ENCODE measurements at places on chromosomes 1 and 21.

DNA sequence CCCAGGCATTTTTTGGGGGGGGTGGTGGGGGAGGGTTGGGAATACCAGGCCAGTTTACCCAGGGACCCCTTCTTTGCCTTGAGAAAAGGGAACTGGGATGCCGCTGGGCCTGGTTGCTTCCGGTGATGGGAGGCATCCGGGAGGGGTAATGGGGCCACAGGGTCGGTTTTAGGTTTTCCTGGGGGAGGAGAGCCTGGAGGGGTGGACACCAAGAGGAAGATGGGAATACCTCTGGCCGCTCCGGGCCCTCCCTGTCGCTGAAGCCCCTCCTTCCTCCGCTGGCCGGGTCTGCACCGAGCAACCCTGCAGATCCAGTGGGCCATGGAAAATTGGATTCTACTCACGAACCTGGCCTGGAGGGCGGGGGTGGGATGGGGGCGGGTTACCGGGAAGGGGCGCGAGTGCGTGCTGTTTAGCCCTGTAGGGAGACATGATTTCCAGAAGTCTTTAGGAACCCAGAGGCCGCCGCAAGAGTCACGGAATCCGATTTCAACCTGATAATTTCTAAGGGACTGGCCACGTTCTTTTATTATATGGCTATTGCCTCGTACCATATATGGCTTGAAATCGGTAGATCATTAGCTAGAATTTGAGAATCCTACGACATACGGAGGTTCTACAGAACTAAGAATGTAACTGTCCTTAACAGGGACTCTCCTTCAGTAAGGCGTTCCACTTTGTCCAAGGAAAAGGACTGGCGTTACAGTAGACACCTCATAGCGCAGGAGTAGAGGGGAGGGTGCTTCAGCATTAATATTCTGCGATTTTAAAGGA, 749 bp downstream of the AKIRIN1 start:
- DNase-seq, result peak; percentile 28
- H3K4me1 ChIP-seq, result peaks cover 30% of the 10 kb centered on the region
- H3K36me3 ChIP-seq, result peaks cover 12% of the 10 kb centered on the region
- H3K4me3 ChIP-seq, result peak overlapping the region; percentile 74
- H3K27ac ChIP-seq, result peak overlapping the region; percentile 87

DNA sequence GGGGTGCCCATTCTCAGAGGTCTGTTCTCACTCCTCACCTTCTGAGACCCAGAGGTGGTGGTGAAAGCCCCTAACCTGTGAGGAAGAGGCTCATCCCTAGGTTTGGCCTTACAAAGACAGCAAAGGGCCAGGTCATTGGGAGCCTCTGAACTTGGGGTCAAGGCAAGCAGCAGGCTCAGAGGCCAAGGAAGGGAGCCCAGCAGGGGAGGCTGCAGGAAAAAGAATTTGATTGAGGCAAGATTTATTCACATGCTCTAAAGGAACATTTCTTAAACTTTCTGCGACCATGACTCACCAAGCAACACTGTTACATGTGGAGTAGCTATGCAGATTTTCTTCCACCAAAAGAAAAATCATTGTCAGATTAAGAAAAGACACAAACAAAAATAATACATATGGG, 132.5 kb upstream of the SYT6 start:
- no peaks in the 10 kb centered on the region for H3K27me3 ChIP-seq
- H3K4me3 ChIP-seq, result no peak overlapping the region
- no peak overlapping the region for H3K27ac ChIP-seq
- no peaks in the 10 kb centered on the region for H3K36me3 ChIP-seq
- no peak for DNase-seq

DNA sequence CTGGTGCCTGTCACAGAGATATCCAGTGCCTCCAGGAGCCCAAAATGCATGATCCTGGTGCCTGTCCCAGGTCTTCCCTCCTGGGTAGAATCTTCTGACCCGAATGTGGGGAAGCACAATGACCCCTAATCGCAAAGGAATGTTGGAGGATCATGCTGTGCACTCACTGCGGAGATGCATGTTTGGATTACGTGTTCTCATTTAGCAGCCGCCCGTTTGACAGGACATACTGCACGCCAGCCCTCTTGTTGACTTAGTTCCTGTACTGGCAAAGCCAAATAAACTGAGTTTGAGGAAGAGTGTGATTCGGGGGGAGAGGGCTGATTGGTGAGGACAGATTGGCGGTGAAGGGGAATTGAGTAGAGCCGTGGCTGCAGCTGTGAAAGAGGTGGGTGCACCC, 85.9 kb upstream of the SIM2 start:
- no peak for DNase-seq
- no peak overlapping the region for H3K4me3 ChIP-seq
- H3K27me3 ChIP-seq, result peaks cover 60% of the 10 kb centered on the region
- H3K36me3 ChIP-seq, result no peaks in the 10 kb centered on the region

DNA sequence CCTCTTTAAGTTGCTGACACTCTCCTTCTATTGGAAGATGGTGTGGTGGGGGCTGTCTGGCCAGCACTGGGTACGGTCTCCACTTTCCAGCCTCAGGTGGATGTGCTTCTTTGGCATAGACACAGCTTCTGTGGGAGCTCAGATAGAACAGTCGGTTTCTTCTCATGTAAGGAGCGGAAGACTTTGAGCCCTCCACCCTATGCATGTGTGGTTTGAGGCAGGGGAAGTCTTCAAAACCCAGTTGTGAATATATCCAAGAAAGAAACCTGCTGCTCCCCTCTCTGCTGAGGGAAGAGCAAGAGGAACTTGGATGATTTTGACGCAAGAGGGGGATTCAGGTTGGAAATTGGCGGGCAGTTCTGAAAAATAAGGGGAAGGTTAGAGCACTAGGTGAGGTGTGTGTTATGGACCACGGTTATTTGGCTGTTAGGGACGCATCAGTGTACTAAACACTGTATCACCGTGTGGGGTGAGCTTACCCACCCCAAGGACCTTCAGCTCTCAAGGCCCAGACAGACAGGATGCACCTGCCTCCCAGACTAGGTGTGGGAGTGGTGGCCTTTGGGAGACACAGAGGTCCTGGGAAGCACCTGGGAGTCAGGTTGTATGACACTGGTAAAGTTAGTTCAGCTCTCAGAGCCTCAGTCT, 36.2 kb downstream of the IL6R start:
- H3K4me3 ChIP-seq, result no peak overlapping the region
- peak overlapping the region; percentile 84 for H3K27ac ChIP-seq
- peaks cover 3% of the 10 kb centered on the region for H3K27me3 ChIP-seq
- no peak for DNase-seq
- H3K36me3 ChIP-seq, result no peaks in the 10 kb centered on the region

DNA sequence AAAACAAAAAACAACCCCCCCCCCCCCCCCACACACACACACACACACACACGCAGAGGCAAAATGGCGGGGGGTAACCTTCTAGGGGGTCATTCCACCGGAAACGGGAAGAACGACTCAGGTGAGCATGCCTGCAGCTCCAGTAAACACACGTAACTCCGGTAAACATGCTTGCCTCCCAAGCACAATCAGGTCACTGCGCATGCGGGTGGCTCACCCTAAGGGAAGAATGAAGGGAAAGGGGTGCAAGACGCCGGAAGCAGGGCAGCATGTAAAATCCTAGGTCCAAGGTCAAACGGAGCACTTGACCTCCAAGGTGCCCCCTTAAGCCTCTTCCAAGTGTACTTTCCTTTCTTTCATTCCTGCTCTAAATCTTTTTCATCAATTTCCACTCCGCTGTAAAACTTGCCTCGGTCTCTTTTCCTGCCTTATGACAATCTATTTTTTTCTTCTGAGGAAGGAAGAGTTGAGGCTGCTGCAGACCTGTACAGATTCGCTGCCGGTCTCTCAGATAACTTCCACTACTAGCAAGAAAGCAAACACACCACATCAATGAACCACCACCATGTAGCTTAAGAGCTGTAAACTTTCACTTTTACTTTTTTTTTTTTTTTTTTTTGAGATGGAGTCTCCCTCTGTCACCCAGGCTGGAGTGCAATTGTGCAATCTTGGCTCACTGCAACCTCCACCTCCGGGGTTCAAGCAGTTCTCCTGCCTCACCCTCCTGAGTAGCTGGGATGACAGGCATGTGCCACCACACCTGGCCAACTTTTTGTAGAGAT, 21.0 kb upstream of the CBR3 start:
- no peak overlapping the region for H3K27ac ChIP-seq
- no peaks in the 10 kb centered on the region for H3K27me3 ChIP-seq
- no peak for DNase-seq
- H3K4me1 ChIP-seq, result peaks cover 9% of the 10 kb centered on the region

GRCh38 chr1:53896635-53897229, 2.7 kb downstream of the DIO1 start:
- DNase-seq, result no peak
- H3K4me1 ChIP-seq, result peaks cover 18% of the 10 kb centered on the region
- no peaks in the 10 kb centered on the region for H3K27me3 ChIP-seq
- H3K36me3 ChIP-seq, result no peaks in the 10 kb centered on the region
- H3K4me3 ChIP-seq, result no peak overlapping the region

DNA sequence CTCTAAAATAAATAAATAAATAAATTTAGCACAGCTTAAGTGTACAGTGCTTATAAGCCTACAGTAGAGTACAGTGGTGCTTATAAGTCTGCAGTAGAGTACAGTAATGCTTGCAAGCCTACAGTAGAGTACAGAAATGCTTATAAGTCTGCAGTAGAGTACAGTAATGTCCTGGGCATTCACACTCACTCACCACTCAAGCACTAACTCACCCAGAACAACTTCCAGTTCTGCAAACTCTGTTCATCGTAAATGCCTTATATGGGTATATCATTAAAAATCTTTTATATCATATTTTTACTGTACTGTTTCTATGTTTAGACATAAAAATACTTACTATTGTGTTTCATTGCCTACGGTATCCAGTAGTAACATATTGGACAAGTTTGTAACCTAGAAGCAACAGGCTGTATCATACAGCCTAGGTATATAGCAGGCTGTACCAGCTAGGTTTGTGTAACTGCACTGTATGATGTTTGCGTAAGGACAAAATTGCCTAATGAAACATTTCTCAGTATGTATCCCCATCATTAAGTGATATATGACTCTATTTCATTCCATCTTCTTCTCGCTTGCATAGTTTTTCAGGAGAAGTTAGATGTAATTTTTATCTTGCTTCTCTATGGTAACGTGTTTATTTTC, 14.0 kb upstream of the S100B start:
- H3K27me3 ChIP-seq, result peaks cover 22% of the 10 kb centered on the region
- H3K27ac ChIP-seq, result no peak overlapping the region
- H3K4me1 ChIP-seq, result no peaks in the 10 kb centered on the region
- H3K4me3 ChIP-seq, result no peak overlapping the region
- H3K36me3 ChIP-seq, result no peaks in the 10 kb centered on the region
- DNase-seq, result no peak

DNA sequence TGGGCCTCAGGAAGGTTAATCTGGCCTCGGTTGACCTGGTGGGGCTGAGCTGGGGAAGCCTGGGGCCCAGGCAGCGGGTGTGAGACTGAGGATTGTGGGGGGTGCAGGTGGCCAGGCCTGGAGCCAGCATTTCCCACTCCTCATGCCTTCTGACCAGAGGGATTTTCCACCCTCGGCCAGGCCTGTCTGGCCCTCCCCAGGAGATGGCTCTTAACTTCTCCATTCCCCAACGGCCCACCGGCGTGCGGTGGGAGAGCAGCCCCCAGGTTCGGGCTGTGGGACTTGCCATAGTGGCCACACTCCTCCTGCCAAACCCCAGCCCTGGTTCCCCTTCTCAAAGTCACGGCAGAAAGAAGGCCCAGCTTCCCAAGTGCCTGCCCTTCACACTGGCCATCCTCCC, 126.5 kb upstream of the RUNX3 start:
- peaks cover 3% of the 10 kb centered on the region for H3K4me1 ChIP-seq
- H3K4me3 ChIP-seq, result no peak overlapping the region
- DNase-seq, result no peak
- peaks cover 30% of the 10 kb centered on the region for H3K27me3 ChIP-seq
- H3K36me3 ChIP-seq, result no peaks in the 10 kb centered on the region

DNA sequence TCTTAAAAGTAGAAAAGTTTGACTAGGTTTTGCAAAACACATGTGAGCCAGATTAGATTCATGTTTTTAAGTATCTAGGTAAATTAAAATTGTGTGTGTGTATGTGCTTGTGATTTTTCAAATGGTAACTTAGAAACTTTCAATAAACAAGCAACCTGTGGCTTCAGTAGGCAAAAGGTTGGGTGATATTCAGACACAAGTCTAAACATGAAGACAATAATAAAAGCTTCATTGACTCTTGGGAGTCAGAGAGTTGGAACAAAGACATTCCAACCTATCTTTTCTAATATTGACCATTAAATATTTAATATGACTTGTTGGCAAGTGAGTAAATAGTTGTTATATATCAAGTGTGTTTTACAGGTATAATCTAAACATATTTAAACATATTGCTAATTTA, 1049.6 kb upstream of the ADGRL4 start:
- no peak overlapping the region for H3K27ac ChIP-seq
- no peak overlapping the region for H3K4me3 ChIP-seq
- no peak for DNase-seq

GRCh38 chr1:88730132-88730675, 46.1 kb downstream of the PKN2 start:
- H3K27me3 ChIP-seq, result no peaks in the 10 kb centered on the region
- peak overlapping the region; percentile 76 for H3K27ac ChIP-seq
- peaks cover 31% of the 10 kb centered on the region for H3K36me3 ChIP-seq
- H3K4me3 ChIP-seq, result no peak overlapping the region
- peaks cover 22% of the 10 kb centered on the region for H3K4me1 ChIP-seq
- no peak for DNase-seq

GRCh38 chr1:228164561-228165371, 838 bp upstream of the IBA57 start:
- no peak for DNase-seq
- peaks cover 18% of the 10 kb centered on the region for H3K4me1 ChIP-seq
- no peaks in the 10 kb centered on the region for H3K36me3 ChIP-seq

- H3K4me1 ChIP-seq, result peaks cover 8% of the 10 kb centered on the region
- peak; percentile 75 for DNase-seq
- peak overlapping the region; percentile 67 for H3K27ac ChIP-seq
- peak overlapping the region; percentile 68 for H3K4me3 ChIP-seq
Measured at GRCh38 chr21:41068967-41069642, 98.9 kb upstream of the BACE2 start.

DNA sequence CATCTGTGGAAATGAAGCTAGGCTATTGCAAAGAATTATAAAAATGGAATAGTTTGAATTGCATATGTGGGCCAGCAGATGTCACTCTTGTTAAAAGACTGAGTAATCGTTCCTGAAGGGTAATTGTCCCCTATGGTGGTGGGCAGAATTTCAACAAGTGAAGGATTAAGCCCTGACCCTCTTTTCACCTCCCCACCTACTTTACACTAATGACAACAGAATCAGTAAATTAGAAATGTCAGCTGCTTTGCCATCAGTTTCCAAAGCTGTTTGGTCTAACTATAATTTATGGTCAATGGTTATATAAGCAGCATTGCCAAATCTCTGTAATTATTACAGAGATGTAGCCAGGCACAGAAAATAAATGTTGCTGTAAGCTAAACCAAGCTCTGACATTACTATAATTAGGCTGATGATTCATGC, 898.6 kb downstream of the AMY1C start:
- no peaks in the 10 kb centered on the region for H3K27me3 ChIP-seq
- H3K4me1 ChIP-seq, result peaks cover 7% of the 10 kb centered on the region
- no peaks in the 10 kb centered on the region for H3K36me3 ChIP-seq
- H3K27ac ChIP-seq, result no peak overlapping the region

- no peak for DNase-seq
- H3K4me1 ChIP-seq, result peaks cover 7% of the 10 kb centered on the region
- H3K36me3 ChIP-seq, result peaks cover 4% of the 10 kb centered on the region
- H3K4me3 ChIP-seq, result no peak overlapping the region
- H3K27me3 ChIP-seq, result no peaks in the 10 kb centered on the region
- H3K27ac ChIP-seq, result no peak overlapping the region
Measured at GRCh38 chr1:192914092-192914491, 105.3 kb downstream of the RGS2 start.

GRCh38 chr1:179105393-179105792, 23.5 kb downstream of the TOR3A start:
- DNase-seq, result no peak
- peaks cover 9% of the 10 kb centered on the region for H3K4me1 ChIP-seq
- no peaks in the 10 kb centered on the region for H3K27me3 ChIP-seq
- H3K4me3 ChIP-seq, result no peak overlapping the region
